Stimulated activated CD4-positive, alpha-beta T cell treated with anti-CD3 and anti-CD28 coated beads, Interleukin-1b, Interleukin-23, amount 100 ng/mL, for 1 hour (primary cell): ENCODE measurements at places on chromosomes 2 and 18.

- no peak for DNase-seq
These were observed 61.0 kb upstream of the TMEM87B start for GRCh38 chr2:111994042-111994441.

DNA sequence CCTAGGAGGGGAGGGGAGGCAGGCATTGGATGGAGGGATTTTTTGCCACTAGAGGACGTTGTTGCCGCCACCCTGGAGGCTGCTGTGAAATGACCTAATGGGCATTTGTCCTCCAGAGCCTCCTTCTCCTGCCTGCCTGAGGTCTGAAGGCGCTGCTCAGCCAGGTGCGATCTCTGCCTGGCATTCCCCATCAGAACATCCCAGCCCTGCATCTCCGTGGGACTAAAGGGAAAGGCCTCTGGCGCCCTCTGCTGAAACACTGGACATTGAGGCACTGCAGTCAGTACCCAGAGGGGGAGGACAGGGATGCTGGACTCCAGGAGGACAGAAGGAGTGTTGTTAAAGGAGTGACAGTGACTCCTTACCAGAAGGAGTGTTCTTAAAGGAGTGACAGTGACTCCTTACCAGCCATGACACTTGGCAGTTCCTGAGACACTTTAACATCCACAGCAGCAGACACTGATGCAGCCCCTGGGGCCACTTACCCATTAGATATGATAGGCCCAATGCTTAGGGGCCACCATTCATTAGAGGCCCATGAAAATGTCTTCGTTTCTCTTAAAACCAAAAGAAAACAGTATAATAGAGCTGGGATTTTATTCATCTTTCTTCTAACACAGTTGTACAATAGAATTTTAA, 17.0 kb downstream of the THNSL2 start:
- DNase-seq = no peak

- no peak for DNase-seq
These were observed 15.8 kb upstream of the PRSS56 start for GRCh38 chr2:232504438-232504837.

GRCh38 chr2:149312039-149312438, 18.3 kb upstream of the LYPD6 start:
- no peak for DNase-seq

DNA sequence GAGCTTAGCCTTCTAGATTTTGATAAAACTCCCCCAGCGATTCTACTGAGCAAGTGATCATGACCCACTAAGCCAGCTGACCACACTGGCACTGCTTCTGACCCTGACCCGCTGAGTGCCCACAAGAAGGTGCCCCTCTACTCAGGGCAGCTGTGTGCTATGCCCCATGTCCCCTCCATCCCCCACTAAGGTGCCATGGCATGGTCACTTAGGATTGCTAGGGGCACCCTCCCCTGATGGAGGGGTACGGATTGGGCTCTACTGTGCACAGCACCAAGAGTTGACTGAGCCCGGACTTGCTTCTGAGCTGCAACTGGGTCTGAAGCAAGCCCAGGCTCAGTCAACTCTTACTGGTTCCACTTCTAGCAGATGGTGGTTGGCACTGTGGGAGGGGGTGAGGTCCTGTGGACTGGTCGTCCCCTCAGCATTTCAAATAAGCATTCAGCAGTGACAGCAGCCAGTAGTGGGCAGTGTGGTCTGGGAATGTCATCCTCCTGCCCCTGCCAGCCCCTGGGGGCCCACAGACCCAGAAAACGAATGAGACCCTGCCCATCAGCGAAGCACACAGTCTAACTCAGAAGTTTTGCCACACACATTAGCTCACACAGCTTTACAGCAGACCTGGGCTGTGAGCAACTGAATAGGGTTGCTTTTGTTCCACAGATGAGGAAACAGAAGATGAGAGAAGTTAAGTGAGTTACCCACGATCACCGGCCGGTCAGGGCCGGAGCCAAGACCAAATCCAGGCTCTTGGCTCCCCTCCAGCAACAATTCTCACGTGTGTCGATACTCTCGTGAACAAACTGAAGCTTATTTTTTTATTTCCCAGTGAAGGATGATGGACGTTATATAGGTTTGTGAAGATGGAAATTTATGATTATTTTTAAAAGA, 52.1 kb upstream of the FOSL2 start:
- DNase-seq = no peak

GRCh38 chr2:218833023-218833609, 1.5 kb upstream of the PRKAG3 start:
- no peak for DNase-seq

DNA sequence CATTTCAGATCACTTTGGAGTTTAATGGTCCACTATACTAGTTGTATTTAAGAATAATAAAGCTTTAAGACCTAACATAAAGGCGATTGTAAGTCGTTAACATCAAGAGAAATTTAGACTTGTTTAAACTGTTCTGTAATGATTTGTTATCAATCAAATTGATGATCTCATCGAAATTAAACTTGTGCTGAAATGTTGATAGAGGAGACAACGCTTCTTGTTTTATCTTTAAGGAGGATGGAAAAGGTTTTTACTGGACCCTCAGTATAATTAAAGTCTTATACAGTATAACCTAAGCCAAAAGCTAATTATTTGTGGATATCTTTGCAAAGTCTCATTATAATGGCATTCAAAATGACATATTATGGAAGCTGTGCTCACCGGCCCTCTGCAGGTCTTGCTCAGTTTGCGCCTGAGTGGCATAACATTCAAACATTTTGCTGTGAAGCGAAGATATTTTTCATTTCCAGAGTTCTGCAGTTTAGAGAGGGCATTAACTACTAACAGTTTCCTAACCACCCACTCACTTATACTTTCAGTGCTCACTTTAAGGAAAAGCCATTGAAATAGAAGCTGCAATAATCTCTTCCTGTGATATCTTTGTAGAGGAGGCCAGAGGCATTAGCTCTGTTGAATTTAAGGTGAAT, 1.4 kb upstream of the SERTAD2 start:
- no peak for DNase-seq

DNA sequence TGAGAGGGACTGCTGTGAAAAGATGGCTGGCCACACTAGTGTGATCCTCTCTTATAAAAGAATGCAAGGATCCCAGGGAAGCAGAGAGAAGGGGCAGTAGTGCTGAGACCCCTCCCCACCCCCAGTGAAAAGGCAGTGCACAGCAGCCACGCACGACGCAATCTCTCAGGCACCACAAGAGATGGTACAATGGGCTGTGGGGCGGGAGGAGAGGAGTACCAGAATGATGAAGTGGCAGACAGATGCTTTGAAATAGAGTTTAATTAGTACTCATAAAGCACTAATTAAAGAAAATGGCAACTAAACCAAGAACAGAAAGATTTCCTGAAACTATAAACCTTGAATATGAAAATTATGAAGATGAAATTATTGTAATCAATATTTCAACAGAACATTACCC, 29.0 kb downstream of the B4GALT6 start:
- no peak for DNase-seq

DNA sequence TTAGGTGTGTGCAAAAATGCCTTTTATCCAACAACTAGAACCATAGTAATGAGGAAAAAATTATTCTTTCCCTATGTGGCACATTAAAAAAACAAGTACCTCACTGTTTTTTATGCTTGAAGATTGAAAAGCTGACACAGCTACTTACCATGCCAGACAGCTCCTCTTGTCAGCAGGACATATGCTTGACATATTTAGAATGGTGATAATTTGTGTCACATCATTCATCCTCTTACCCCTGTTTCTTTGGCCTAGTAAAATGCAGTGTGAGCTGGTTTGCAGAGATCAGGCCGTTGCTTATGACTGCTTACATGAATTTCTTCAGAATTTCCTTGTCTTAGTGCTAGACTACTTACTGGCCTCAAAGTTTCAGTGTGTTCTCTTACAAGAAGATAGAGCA, 869.9 kb downstream of the LRP1B start:
- DNase-seq = no peak

- DNase-seq = no peak
These were observed 59.0 kb downstream of the SDC1 start for GRCh38 chr2:20165677-20166509.

- no peak for DNase-seq
These were observed 452.1 kb upstream of the ST6GAL2 start for GRCh38 chr2:107338059-107338458.

- DNase-seq = no peak
These were observed 178.3 kb upstream of the DSEL start for GRCh38 chr18:67694787-67695186.

- no peak for DNase-seq
These were observed 21.6 kb upstream of the AGXT start for GRCh38 chr2:240846873-240847595.

GRCh38 chr2:80248146-80248545, 56.4 kb downstream of the LRRTM1 start:
- DNase-seq = no peak

- DNase-seq = no peak
These were observed 10.6 kb downstream of the NCKAP5 start for GRCh38 chr2:133557614-133558013.
